ENCODE measurements at places on chromosomes 11 and 22.

- DNase-seq = peak; percentile 16
Observed at GRCh38 chr11:33402066-33402465, 144.9 kb downstream of the HIPK3 start.

DNA sequence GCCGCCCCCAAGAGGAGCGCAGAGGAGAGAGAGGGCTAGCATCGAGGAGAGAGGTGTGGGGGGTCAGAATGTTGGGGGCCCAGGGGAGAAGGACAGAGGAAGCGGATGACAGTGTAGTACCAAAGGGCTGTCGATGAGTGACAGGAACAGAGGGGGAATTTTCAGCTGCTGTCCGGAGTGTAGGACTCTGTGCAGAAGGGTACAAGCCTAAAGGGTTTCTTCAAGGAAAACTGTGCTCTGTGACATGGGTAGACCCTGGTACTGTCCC lies 5.3 kb upstream of the NLRP6 start:
- no peak for DNase-seq

DNA sequence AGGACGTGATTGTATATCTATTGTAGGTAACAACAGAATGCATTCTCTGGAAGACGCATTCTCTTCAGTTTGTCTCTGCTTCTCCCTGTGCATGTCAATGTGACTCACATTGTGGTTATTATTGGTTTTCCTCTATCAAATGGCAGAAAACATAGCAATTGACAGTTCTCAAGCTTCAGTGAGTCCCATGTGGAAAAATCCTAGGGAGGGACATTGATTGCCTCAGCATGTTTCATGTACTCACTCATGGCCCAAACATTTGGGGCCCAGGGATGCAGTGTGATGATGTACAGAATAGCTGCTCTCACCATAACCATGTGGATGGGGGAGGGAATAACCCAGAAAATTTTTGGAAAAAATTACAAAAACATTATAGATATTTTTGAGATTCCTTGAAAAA lies 9.3 kb upstream of the ARL14EP start:
- no peak for DNase-seq

DNA sequence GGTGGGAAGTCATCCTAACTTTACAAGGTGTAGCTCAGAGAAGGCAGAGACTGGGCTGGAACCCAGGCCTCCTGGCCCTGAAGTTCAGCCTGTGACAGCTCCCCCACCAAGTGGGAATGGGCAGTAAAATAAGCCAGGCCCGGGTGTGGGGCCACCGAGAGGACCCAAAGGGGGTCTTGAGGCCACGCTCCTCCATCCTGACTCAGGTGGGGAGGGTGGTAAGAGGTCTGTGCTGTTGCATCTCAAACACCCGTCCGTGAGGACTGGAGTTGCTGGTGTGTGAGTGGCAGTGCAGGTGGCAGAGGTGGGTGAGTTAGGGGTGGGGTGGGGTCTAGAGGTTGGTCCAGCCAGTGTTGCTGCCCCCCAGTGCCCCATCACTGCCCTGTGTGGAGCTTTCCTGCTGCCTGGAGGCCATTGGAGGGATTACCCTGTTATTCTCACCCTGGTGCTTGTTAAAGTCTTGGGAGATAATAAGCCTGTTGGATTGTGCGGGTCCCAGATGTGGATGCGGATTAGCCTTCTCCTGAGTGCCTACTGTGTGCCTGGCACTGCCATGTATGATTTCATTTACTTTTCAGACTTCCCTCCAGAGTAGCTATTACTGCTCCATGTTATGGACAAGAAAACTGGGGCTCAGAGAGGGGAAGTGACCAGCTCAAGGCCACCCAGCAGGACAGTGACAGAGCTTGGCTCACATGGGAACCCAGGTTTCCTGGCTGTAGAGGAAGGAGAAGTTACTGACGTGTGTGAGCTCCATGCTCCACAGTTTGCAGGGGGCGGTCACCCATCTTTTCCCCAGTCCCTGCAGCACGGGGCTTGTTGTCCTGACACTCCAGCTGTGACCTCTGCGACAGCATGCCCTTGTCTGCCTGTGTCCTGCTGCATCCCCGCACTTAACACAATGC lies 12.9 kb downstream of the SERPINH1 start:
- DNase-seq = no peak

- peak; percentile 26 for DNase-seq
Observed at GRCh38 chr11:94563848-94564467, 3.2 kb upstream of the PIWIL4 start.

DNA sequence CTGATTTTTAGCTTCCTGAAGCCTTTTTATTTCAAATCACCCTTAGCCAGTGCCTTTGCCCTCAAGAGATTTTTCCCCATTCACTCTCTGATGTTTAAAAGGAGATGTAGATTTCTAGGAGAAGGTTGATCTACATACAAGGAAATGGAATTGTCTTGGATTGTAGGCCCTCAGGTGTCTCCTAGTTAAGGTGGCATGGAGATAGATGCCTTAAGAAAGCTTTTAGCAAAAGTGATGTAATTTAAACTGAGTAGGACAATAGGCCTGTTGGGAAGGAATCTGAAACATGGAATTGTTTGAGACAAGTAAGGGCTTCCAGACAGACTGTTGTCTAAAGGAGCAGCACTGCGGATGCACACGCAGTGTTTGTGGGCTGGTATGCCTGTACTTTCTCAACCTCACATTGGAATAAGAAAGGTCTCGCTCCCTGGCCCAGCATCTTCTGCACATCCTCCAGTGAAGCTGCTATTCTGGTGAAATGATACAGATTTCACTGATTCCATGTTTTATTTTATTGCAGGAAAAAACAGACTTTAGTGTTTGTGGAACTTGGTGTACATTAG lies 69.8 kb upstream of the SLC25A18 start:
- DNase-seq = no peak

DNA sequence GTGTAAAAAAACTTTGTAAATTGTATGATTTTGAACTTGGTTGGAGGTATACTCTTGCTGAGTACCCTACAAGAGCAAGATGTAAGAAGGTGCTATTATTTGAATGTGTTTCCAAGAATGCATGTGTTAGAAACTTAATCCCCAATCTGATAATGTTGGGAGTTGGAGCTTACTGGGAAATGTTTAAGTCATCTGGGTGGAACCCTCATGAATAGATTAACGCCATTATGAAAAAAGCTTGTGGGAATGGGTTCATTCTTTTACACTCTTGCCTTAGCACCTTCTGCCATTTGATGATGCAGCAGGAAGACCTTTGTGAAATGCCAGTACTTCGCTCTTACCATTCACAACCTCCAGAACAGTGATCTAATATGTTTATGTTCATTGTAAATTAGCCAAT lies 498.3 kb downstream of the TMEM135 start:
- DNase-seq = no peak

DNA sequence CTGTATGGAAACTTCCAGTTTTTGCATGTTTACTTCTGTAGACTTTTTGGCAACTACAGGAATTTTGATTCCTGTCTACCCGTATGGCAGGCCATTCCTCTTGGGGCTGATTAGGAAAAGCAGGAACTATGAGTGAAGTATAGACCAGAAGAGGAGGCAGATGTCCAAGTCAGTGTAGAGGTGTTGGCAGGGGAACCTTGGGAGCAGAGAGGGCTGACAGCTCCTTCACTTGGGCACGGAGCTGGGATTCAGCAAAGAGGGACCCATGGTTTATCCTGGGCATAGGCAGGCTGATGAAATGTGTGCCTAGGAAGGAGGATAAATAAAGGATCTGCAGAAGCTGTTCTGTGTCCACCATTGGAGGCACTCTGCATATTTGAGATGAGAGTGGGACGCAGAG lies 33.1 kb downstream of the TREH start:
- DNase-seq = no peak

DNA sequence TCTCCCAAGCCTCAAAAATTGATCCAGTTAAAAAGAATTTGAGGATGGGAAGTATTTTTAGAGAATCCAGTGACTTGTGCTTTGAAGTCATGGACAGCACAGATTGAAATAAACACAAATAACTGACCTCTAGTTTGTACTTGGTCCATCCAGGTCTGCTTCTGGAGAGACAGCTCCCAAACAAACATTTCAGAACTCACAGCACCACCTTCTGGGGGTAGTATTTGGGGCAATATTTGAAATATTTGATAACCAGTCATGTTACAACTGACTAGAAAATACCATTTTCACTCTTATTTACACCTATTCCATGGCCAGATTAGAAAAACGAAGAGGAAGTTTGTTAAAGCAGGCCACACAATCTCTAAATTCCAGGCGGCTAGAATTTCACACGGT lies 56.2 kb downstream of the CTSC start:
- DNase-seq = no peak

GRCh38 chr11:123183391-123184099 lies 11.5 kb downstream of the CLMP start:
- DNase-seq = peak; percentile 55

DNA sequence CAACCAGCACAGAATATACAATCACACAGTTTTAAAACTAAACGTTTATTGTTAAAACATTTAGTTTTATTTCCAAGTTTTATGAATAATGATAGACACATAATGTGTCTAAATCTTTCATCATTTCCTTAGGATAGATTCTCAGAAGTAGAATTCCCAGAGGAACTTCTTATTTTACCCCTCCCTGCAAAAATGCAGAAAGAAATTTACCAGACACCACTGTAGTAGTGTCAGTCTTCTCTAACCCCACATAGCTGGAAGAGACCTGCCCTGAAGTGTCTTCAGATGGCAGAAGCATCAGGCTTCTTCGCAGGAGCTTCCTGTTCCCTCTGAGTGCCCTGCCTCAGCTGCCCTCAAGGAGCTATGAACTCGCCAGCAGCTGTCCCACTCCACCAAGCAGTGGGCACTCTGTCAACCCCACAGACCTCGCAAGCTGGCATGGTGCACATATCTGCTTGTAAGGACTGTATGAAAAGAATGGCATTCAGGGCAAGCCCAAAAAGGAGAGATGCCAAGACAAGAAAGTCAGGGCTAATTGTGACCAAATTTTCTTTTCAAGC lies 28.5 kb upstream of the PAK1 start:
- no peak for DNase-seq

- DNase-seq = no peak
Observed at GRCh38 chr11:117837070-117837776, 12.7 kb upstream of the FXYD2 start.

- DNase-seq = no peak
Observed at GRCh38 chr11:5631969-5632635, 7.3 kb downstream of the TRIM34 start.

DNA sequence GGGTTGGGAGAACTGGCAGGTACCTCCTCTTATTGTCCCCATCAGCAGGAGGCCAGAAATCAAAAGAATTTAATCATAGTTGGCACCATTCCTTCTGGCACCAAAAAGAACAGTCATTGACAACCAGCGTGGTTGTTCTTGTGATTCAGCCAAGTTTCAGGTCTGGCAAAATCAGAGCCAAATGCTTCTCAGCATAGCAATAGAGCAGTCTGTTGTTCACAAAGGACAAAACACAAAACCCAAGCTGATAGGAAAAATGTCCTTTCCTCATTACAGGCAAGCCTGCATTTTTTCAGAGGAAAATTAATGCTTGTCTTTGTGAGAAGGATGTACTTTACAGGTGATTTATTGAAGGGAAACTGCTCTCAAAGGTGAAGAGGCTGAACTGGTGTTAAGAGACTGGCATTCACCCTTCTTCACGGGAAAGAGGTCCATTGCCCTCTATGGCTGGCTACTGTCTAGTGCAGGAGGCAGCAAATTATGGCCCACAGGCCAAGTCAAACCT lies 241.8 kb upstream of the ARHGAP42 start:
- peak; percentile 36 for DNase-seq

All from A172 (cell line).